Right kidney (tissue), 9 donors: ENCODE measurements at places on chromosomes 5 and 9.

DNA sequence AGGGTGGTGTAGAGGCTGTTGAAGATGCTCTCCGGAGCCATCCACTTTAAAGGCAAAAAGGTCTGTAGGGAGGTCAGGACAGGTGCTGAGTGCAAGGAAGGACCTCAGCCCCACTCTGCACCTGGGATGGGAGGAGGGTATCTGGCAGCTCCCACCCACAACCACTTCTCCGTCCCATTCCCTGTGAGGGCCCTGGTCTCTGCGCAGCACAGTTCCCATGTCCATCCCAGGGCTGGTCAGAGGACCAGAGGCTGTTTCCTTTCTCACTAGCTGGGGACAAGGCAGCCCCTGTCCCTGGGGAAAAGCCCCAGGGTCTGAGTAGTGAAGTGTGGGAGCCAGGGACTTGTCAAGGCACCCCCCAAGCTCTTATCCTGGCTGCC is 33.7 kb upstream of the CSF1R start:
- DNase-seq, result no peak

- no peak for DNase-seq
Measured at GRCh38 chr5:1942158-1942557, 59.4 kb upstream of the IRX4 start.

GRCh38 chr5:171882118-171882517 is 96.5 kb downstream of the SMIM23 start:
- no peak for DNase-seq

DNA sequence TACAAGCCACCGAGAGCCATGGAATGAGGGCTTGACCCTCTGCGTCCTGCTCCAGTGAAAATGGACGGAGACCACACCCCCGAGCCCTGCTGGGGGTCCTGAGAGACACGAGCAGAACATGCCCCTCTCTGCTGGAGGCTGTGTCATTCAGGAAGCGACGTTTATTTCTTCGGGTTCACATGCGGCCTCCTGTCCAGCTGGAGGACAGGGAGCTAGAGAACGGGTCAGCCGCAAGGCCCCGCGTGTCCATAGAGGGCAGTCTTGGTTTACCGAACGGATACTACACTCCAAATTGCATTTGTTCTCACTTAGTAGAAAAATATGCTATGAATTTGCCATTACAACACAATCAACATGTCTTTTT is 36.1 kb downstream of the MRPL36 start:
- no peak for DNase-seq

GRCh38 chr9:34272101-34272541 is 56.9 kb downstream of the KIF24 start:
- DNase-seq, result peak; percentile 30

DNA sequence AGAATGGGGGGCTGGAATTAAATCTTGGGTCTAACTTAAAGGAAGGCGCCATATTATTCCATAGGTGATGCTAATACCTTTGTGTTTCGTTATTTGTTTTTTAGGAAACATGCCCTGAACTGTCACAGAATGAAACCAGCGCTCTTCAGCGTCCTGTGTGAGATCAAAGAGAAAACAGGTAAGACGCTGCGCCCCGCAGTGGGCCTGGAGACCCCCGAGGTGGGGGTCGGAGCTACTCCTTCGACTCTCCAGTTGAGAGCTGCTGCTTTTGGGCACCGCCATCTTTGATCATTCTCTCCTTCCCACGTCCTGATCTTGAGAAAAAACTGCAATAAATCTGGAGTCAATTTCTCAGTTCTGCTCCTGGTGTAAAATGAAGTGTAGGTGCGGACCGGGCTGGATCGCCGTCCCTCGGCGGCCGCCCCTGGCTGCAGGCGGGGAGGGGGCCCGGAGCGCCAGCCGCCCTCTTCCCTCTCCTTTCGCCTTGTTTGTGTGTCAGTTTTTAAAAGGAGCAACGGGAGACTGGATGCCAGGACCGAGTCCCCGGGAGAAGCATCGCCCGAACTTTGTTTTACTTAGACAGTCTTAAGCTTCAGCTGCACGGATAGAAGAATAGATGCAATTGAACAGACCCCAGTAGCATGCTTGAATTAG is 1.4 kb downstream of the PBX3 start:
- DNase-seq, result peak; percentile 75
